ENCODE measurements at places on chromosomes 3 and 15.

GRCh38 chr15:51499379-51499976 lies 123.1 kb downstream of the DMXL2 start:
- DNase-seq: peak; percentile 39

GRCh38 chr3:99693636-99694035 lies 55.2 kb downstream of the COL8A1 start:
- DNase-seq: no peak

DNA sequence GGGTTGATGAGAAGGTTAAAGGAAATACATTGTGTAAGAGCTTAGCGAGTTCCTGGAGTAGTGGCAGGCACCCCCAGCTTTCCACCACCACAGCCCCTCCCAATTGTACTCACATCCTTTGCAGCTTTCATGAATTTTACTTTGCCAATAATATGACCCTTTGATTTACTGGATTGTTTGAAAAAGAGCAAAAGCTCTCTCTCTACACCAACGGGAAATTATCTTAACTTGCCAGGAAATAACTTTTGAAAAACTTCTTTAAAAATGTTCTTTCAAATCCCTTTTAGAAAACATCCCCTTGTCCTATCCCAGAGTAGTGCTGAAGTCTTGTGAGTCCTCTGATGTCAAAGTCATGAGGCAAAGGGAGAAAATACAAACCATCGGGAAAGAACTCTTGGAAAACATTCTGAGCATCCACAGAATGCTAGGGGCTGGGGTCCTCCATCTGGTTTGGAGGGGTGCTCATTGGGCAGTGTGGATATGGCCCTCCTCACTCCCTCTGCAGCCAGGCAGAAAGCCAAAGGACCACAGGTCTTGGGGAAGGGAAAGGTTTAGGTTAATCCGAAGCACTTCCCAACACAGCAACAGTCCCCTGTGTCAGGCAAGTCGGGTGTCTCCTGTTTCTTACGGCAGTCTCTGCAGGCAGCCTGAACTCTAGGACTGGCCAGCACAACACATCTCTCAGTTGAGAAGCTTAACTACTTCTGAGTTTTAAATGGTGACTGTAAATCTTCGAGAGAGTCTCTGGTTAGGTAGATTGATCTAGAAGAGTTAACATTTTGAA lies 36.5 kb downstream of the BOC start:
- DNase-seq: peak; percentile 56

GRCh38 chr3:42031808-42032480 lies 59.2 kb upstream of the TRAK1 start:
- peak; percentile 74 for DNase-seq
